ENCODE measurements at places on chromosomes 3 and 15.

- peak; percentile 79 for DNase-seq
These were observed 9.1 kb upstream of the LEKR1 start for GRCh38 chr3:156816794-156817645.

DNA sequence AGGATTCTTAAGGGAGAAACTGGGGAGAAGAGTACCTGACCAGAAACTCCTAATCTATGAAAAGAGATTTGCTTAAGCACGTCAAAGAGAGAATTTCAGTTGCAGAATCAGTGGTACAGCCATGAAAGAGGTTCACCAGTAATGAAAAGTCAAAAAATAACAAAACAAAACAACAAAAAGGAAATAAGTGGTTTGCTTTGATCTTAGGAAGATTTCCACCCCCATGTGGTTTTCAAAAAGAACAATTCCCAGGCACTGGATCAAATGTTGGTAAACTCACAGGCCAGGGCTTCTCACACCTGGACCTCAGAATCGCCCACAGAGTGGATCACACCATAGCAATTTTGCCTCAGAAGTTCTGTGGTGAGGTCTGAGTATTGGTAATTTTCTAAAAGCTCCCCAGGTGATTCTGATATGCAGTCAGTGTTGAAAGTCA, 67.5 kb downstream of the TMEM39A start:
- no peak for DNase-seq

DNA sequence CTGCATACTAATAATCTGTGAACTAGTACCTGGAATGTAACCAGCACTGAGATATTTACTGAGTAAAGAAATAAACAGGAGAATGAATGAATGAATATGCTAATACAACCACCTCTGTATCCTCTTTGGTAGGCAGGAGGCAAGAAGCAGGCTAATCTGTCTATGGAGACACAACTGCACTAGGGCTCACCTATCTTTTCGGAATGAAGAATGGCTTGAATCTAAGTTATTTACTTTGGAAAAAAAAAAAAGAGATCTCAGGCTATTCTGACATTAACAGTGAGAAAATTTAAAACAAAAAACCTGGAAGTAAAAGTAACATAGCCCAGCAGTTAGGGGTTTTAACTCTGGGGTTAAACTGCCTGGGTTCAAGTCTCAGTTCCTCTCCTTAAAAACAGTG, 174.2 kb downstream of the FOXP1 start:
- DNase-seq, result no peak

DNA sequence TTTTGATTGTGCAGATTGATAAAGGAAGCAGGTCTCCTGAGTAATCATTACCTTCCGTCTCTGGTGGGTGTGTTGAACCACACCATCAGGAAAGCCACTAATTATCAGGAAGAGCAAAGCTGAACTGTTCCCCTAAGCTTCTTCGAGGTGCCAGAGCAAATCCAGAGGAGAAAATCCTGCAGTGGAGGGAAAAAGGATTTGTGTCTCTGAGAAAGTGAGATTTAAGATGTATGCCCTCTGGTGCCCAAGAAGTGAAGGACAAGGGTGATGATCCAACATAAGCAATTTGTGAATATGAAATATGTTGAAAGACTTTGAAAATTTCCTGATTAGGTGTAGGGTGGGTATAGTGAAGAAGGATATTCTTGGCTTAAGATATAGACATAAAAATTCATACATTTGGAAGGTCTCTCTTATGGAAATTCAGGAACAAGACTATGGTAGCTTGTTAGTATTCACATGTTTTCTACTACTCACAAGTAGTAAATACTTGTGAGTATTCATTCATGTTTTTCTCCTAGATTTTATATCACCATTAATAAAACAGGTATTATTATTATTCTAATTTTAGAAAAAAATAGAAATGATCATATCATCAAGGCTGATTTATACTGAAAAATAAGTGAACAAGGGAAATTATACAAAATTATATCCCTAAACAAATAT, 34.8 kb downstream of the COMMD2 start:
- DNase-seq, result no peak

DNA sequence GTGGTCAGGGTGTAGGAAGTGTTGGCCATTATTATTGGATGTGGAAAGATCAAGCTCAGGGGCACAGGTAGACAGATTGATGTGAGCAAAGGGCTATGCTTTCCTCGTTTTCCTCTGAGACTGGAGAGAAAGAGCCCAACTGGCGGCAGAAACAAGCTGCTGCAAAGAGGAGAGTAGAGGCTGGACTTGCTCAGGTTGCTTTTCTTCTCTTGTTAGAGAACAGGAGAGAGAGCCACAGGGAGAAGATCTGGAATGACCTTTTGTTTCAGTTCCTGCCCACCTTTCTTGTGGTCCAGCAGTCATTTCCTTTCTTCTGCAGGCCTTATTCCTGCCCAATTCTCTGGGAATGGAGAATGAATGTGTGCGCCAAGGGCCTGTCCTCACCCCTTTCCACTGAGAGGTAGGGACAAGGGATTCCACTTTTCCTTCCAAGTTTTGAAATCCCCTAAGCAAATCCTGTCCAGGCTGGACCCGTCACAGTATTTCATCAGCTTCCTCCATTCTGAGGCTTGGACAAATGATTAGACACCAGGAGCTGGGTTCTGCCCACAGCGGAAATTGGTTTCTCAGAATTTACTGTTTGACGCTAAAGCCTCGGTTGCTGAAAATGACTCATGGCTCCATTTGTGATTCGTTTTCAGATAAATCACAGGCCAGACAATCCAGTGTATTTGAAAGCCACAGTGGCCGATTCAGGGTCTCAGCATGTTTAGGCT, 16.1 kb downstream of the ZNF80 start:
- DNase-seq, result peak; percentile 40

DNA sequence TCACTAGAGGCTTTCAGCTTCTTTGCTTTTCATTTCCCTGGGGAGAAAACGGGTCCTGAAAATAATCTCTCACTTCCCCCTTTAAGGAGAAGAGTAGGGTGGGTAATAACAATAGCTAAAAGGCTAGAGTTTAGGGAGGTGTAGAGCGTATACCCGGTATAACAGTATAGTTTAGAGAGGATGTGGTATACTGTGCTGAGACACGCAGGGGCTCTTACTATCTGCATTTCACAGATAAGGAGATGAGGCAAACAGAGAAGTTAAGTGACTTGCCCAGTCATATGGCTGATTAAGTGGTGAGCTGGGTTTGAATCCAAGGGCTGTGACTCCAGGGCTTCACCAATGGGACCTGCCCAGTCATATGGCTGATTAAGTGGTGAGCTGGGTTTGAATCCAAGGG, 15.0 kb upstream of the KCNMB3 start:
- no peak for DNase-seq

- no peak for DNase-seq
These were observed 67.7 kb downstream of the SCN5A start for GRCh38 chr3:38581774-38582173.

DNA sequence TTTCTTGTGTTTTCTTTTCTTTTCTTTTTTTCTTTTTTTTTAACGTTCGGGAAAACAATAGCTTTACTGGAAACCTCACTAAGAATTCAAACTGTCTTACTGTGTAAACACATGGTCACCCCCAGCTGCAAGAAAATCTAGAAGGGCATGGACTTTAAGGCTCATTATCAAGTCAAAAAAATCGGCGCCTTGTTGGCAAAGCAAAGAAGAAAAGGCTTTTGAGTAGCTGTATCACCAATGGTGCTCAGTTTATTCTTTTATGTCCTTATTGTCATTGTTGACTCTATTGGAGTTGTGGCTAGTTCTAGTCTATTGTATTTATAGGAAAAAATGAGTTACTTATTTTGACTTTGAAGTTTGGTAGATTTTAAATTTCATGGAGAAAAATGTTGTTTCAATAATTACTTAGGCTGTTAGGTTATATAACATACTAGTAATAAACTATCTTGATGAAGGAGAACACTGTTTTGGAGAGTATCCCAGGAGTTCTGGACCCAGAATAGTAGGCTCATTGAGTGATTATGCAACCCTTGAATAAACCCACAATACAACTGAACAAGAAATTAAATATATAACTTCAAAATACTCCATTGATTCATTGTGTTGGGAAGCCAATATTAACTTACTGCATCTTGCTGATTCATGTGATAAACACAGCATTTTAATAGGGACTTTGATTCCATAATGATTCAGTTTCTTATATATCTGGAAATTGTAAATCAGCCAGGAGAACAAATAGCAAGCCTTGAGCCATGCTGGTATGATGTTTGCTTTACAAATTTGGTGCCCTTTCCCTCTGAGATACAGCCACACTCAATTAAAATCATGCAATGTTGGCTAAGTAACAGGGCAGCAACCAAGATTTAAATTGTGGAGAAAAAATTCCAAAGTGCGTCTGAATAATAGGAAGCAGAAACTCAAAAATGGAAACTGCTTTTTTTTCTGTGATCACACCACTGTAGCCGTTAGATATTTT, 27.8 kb upstream of the GOLIM4 start:
- DNase-seq, result no peak

DNA sequence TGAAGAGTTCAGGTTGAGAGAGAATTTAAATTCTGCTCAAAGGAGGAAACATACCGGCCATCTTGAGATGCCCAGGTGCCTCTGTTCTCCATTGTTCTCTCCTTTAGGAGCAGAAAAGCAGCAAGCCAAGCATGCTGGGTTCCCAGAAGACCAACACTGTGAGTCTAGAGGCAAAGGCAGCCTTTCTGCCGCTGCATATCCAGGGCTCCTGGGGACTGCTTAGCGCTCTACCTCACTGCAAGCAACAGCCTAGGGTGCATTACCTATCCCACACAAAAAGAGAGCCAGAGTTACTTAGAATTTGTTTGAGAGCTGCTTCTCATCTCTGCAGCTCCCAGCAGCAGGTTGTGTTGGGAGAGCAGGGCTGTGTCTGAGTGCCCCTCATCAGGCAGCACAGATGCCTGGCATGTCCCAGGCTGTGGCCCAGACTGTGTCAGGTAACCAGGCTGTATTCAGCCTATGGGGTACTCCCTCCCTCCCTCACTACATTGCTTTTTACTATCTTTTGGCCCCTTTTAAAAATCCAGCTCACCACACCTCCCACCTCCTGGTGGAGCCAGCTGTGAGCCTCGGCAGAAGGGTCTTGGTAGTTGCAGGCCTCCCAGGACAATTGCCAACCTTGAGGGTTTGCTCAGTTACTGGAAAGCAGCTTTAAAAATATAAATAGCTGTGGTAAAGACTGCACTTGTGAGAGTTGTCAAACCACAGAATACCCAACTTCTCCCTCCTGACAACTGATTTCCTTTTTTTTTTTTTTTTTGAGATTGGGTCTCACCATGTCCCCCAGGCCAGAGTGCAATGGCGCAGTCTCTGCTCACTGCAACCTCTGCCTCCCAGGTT, 30.2 kb downstream of the BCL2L10 start:
- no peak for DNase-seq

GRCh38 chr3:169206828-169207488, 456.6 kb downstream of the MECOM start:
- DNase-seq, result no peak

DNA sequence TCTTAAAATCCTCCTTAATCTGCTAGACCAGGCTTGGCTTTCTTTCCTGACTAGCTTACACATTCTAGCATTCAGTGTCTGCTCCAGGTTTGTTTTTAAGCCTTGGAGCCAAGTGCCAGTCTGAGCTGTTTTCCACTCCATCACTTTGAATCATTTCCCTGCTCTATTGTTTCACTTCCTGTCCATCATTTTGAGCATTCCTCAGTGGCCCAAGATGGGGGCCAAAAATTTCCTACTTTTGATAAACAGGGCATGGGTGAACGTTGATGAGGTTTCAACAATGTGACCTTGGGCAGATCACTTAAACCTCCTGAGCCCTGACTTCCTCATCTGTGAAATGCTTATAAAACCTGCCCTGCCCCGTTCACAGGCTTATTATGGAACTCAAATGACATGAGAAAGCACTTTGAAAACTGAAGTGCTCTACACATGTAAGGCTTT, 4.4 kb downstream of the CYP19A1 start:
- DNase-seq, result no peak

DNA sequence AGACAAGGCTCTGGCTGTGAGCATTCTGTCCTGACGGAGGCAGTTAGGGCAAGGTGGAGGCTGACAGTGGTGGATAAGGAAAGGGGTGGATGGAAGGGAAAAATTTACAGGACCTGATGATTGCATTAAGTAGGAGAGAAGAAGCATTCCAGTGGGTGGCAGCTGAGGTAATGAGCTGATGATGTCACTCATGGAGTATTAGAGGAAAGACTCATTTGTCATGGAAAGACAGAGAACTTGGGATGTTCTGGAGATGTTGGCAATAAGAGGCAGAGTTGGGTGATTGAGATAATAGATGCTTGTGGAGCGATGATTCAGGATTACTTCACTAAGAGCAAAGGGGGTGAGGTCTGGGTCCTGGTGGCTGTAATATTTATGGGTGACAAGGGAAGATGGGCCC, 63.6 kb upstream of the SCN5A start:
- DNase-seq, result no peak

GRCh38 chr3:150132101-150132749, 161.5 kb upstream of the PFN2 start:
- DNase-seq, result no peak

GRCh38 chr3:129260606-129261005, 11.2 kb downstream of the COPG1 start:
- no peak for DNase-seq

DNA sequence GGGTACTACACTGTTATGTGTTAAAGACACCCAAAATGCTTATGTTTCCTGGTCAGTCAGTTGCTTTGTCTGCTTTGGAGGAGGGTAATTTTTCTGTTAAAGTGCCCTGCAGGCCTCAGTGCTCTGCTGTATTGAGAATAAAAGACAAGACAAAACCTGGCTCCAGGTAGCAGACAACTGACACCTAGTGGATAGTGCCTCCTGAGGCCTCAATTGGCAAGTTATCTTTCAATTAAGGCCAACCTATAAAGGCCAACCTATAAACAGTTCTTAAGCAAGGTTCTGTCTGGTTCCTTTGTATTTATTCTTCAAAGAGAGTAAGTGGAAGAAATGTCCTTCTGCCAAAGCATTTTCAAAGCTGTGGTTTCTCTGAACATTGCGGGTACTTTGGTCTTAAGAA, 773.8 kb downstream of the MECOM start:
- DNase-seq, result no peak

DNA sequence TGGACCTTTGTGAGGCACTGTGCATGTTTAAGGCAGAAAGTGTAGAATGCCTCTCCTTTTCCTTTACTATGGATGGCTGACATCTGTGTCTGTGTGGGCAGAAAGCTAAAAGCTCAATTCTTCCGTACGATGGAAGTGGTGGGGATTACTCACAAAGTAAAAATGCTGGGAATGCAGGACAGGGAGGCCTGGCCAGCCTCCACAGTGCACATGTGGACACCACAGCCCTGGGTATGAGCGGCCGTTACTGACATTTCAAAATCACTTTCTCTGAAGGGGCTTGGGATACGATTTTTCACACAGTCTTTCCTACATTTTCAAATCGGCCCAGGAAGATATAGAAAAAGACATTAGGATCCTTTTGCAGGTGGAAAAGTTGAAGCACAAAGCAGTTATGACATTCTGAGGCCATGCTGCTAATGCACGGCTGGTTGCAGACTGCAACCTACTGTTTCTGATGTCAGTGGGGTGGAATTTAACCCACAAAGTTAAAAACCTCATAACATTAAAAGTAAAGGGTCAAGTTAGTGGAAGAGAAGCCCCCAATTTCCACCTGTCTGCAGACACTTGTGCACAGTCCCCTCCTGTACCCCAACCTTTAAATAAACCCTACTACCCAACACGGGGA, 27.9 kb downstream of the EHD4 start:
- DNase-seq, result no peak

Measured in activated T-helper 1 cell treated with anti-CD3 and anti-CD28 coated beads, Interleukin-2, amount 50 U/mL, for 16 hours (primary cell).